Activated CD8-positive, alpha-beta memory T cell treated with anti-CD3 and anti-CD28 coated beads for 48 hours (primary cell): ENCODE measurements at places on chromosomes 6 and 20.

GRCh38 chr20:32563311-32564272, 21.5 kb downstream of the NOL4L start:
- no peak for DNase-seq

- no peak for DNase-seq
Observed at GRCh38 chr6:166166314-166167257, 1.1 kb downstream of the TBXT start.

- DNase-seq, result no peak
Observed at GRCh38 chr6:33160728-33161344, 31.4 kb downstream of the COL11A2 start.

DNA sequence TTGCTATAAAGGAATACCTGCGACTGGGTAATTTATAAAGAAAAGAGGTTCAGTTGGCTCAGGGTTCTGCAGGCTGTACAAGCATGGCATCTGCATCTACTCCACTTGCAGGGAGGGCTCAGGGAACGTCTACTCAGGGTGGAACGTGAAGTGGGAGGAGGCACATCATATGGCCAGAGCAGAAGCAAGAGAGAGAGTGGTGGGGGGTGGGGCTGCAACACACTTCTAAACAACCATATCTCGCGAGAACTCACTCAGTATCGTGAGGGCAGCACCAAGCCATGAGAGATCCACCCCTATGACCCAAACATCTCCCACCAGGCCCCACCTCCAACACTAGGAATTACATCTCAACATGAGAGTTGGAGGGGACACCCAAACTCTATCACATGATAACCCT, 109.8 kb upstream of the SCAF8 start:
- DNase-seq, result no peak

DNA sequence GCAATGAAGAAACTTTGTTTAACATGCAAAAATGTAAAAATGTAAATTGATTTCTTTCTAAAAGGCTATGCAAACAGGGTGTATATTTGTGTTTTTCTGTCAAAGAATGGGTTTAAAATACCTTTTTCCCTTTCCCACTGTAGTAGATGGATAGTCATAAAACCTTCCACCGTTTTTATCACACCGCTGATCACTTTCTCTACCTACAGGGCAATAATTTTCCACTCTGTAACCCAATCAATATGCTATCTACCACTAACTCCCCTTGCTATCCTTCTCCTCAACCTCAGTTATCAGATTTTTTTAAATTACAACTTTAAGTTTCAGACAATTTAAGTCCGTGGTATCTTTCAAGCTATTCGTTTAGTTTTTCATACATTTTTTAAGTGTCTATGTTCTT, 91.4 kb upstream of the ARID1B start:
- DNase-seq, result no peak

- no peak for DNase-seq
Observed at GRCh38 chr6:141460743-141461484, 671.8 kb upstream of the GJE1 start.

DNA sequence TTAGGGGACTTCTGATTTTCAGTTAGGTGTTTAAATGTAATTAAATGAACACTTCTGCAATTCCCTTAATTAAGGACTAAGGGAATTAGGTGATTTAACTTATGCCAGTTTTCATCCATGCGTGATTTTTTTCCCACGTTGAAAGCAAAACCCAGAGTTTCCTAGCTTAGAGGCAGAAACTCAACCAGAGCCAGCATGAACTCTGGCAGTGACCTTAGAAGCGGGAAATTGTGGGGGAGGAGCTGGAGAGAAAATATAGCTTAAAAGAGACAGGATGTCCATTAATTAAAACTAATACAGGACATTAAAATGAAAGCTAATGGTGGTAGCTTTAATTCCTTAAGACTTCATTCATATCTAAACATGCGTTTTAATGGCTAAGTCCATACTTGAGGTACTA, 41.6 kb downstream of the IYD start:
- no peak for DNase-seq

DNA sequence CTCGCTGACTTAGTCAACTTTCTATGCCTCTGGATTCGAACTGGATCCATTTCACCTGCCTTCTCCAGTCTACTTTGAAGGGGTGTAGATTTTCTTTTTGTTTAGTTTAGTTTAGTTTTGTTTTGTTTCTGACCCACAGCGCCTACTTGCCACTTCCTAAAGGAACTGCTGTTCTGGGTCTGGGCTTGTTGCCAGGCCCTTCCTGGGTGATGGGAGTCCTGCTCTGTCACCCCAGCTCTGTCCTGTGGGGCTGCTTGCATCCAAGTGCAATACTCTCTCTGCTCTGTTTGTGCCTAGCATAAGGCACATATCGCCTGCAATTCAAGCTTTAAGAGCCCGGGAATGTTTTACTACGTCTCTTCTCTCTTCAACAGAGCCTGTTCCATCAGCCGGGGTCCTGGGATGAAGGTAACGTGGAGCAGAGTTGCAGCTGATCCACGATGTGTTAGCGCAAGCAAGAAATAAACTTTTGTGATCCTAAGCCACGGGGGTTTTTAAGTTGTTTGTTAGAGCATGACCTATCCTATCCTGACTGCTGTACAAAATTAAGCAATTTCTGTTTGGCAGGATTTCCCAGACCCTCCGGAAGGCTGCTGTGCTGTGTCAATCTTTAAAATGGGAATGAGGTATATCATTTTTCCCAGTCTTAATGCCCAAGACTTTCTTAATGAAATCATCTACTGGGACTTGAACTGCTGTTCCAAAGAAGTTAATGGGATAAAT, 30.9 kb upstream of the TAGAP start:
- DNase-seq, result no peak

GRCh38 chr20:60249436-60249835, 291.2 kb downstream of the CDH26 start:
- no peak for DNase-seq

GRCh38 chr6:82611751-82612150, 248.1 kb downstream of the TPBG start:
- no peak for DNase-seq

DNA sequence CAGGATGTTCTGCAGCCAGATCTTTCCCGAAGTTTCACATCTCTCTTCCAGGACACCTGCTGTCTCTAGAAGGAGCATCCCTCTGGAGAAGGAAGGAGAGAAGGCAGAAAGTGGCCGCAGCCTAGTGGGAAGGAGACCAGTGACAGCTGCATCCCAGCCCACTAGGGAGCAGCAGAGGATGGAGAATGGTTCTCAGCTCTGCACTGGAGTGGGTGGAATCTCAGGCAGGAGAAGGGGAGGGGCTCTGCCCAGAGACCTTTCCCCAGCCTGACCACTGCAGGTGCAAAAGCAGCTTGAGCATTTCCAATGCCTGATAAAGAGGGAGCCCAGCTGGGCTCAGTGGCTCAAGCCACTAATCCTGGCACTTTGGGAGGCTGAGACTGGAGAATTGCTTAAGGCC, 32.3 kb downstream of the NCR2 start:
- DNase-seq, result no peak
